ENCODE measurements at places on chromosomes 4 and X.

DNA sequence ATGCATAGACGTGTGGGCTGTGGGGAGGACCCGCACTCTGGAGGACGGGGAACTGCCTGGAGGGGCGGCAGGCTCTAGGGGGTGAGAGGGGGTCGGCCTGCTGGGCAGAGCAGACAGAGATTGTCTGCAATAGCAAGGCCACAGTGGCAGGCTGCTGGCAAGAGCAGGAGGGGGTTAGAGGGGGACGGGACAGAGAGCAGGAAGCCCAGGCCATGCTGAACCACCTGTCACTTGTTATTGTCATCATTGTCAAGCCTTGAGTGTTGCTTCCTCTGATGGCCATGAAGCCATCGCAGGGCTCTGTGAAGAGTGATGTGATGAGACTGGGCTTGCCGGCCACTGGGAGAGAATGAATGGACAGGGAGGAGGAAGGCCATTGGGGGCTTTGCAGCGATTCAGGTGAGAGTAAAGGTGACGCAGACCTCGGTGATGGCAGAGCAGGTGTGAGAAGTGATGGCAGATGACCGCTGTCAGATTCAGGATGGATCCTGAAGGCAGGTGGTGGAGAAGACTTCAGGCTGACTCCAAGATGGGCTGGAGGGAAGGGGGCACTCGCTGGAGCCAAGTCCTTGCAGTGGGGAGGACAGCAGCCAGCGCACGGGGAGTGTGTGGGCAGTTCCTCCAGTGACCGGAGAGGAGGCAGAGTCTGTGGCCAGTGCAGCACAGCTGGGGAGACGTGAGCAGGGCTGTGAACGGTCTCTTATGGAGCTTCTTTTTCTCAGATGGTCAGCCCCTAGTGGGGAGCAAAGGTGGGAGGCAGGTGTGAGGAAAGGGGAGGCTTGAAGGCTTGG, 43.6 kb downstream of the HTT-AS start:
- no peak for DNase-seq

- DNase-seq = no peak
These were observed 70.9 kb downstream of the INTS12 start for GRCh38 chr4:105637408-105638176.

- DNase-seq = no peak
These were observed 596.4 kb downstream of the MID1IP1 start for GRCh38 chrX:39397561-39398199.

DNA sequence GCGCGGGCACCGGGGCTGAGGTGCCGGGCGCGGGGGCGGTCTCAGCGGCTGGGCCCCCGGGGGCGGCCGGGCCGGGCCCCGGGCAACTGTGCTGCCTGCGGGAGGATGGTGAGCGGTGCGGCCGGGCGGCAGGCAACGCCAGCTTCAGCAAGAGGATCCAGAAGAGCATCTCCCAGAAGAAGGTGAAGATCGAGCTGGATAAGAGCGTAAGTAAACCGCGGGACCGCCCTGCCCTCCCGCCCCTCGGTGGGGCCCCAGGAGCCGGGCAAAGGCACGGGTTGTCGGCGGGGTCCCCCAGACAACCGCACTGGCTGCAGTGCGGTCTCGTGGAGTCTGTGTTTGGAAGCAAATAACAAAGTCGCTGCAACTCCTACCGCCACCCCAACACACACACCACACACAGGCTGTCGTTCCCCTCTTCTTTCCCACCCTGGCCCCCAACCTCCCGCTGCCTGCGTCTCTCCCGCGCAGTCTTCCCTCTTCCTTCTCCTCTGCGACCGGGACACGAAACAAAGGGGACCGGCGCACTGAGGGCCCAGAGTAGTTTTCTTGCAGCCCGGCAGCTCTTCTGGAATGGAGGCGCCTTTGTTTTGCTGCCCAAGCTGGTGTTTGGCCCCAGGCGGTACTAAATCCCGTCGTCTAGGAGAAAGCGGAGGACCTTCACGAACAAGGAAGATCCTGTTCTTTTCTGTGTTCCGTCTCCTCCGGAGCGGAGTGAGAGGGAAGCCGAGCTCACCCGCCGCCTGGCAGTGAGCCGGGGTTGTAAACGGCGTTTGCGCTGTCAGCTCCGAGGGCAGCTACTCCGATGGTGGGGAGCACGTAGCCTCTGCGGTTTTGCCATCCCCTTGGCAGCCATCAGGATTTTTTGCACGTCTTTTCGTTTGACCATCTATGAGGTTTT, 788 bp downstream of the SAP30 start:
- peak; percentile 66 for DNase-seq

DNA sequence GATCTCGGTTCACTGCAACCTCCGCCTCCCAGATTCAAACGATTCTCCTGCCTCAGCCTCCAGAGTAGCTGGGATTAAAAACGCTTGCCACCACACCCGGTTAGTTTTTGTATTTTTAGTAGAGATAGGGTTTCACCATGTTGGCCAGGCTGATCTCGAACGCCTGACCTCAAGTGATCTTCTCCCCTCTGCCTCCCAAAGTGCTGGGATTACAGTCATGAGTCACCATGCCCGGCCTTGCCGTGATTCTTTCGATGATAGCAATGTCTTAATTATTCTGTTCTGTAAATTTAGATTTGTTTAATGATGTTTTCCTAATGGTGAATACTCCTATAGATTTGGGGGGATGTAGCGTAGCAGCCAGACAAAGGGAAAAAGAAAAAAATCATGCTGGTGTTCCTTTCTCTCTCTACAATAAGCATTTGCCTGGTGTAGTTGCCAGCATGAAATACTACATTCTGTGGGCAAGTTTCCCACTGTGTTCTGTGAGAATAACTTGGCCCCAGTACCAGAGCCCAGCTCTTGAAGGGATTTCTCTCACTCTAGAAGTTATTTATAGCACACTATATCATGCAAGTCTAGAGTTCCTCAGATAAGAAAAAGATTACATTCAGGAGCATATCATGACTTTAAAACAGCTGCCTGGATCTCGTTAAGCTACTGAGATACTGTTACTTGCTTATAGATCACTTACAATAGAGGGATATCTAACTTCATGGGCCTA, 15.4 kb downstream of the NIPAL1 start:
- no peak for DNase-seq

DNA sequence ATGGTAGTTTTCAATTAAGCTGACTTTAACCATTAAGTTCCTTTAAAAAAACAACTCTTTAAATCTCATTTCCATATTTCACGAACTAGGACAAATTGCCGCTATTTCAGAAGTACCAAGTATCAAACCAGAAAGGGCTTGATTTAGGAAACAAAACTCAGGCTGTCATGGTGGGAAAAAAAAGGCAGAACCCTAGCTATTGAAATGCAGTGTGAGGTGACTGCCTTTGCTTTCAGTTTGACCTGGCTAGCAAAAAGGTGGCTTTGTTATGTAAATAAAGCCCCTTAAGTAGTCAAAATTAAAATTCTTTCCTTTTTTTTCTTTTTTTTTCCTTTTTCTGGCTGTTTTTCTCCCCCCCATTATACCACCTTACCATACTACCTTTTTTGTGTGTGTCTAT, 40.6 kb upstream of the CYP2U1 start:
- DNase-seq = no peak

GRCh38 chr4:961351-962230, 11.8 kb downstream of the DGKQ start:
- DNase-seq = no peak

DNA sequence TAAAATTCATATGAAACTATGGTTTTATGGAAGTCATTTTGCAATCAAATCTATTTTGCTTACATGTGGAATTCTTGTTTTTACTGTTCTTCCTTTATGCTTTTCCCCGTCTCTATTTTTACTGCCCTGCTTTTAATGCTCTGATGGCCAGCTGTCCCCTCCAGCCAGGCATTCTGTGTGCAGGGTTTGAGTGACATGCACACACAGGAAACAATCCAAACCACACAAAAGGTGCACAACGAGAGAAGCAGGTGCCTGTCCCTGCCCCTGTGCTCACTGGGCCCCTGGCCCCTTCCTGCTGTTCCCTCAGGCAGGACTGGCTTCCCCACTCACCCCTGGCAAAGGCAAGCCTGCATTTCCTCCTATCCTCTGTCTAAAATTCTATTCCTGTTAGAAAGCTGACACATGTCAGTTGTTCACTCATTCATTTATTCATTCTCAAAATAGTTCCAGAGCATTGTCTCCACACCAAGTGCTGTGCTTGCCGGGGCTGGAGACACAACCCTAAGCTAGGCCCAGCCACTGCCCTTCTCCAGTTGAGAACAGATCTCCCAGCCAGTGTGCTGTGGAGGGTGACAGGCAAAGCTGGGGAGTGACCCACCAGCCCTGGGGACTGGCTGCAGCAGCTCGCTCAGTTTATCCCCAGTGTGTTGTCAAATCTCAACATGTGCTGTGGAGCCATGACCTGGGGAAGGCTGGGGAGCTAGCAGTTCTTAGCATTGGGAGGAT, 346.3 kb downstream of the FBXW7 start:
- no peak for DNase-seq

GRCh38 chr4:77861495-77861894, 1.1 kb upstream of the MRPL1 start:
- DNase-seq = no peak

GRCh38 chrX:148416931-148417330, 83.5 kb upstream of the AFF2 start:
- DNase-seq = no peak

DNA sequence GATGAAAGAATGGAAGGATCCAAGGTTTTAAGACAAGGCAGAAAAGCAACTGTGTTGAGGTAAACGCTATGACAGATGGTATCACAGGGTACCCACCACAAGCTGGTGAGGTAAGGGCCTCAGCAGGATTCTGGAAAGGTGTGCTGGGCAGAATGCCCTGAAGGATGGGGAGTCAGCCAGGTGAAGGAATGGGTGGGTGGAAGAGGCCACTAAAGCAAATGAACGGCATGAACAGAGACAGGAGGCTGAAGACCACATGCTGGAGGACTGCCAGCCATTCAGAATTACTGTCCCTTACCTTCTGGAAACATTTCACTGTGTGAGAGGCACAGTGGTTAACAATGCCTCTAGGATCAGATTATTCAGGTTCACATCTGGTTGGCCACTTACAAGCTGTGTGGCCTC, 23.6 kb downstream of the GPRIN3 start:
- DNase-seq = no peak

DNA sequence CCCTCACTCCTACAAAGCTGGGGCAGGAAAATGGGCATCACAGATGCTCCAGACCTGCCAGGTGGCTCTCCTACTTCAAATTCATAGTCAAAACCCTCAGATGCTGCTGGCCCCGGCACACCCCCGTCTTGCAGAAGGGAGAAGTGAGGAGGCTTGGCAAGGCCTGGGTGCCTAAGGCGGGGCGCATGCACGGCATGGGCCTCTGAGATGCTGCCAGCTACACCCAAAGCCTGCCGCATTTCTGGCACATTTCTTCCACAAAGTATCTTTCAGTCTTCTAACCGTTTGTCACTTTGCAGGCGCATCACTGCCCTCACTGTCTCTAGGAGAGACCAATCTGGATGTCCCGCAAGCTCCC, 19.6 kb downstream of the WDR1 start:
- no peak for DNase-seq

DNA sequence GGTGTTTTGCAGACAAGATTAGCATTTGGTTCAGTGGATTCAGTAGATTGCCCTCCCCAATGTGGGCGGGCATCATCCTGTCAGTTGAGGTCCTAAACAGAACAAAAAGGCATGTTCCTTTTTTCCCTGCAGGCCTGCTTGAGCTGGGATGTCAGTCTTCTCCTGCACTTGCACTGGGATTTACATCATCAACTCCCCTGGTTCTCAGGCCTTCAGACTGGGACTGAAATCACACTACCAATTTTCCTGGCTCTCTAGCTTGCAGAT, 278.9 kb upstream of the FTHL17 start:
- DNase-seq = no peak

GRCh38 chr4:185207466-185207865, 1.9 kb upstream of the SNX25 start:
- DNase-seq = no peak

DNA sequence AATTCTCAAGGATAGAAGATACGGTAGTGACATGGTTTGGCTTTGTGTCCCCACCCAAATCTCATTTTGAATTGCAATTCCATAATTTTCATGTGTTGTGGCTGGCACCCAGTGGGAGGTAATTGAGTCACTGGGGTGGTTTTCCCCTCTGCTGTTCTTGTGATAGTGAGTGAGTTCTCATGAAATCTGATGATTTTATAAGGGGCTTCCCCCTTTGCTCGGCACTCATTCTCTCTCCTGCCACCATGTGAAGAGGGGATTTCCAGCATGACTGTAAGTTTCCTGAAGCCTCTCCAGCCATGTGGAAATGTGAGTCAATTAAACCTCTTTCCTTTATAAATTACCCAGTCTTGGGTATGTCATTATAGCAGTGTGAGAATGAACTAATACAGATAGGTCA, 8.5 kb upstream of the SPANXN4 start:
- DNase-seq = no peak

GRCh38 chr4:57442831-57443291, 332.7 kb upstream of the IGFBP7 start:
- no peak for DNase-seq

- DNase-seq = no peak
These were observed 394.9 kb upstream of the PABPC5 start for GRCh38 chrX:91039777-91040176.

GRCh38 chr4:20570981-20571715, 129.1 kb upstream of the PACRGL start:
- no peak for DNase-seq

DNA sequence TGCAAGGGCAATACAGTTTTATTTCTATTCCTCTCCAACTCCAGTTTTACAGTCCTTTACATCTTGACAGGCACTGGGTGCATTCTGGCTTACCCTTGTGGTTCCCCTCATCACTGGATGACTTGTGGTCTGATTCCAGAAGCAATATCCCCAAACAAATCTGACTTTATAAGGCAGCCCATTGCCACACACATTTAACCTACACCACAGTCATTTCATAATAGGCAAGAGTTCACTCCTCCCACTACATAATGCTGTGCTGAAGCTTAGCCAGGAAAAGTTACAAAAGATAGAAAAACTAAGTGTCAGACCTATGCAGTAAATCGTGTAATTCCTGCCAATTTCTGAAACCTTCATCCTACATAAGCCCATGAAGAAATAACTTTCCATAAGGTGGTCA, 82.9 kb upstream of the MID1IP1 start:
- DNase-seq = no peak

- DNase-seq = no peak
These were observed 53.5 kb downstream of the PLAC1 start for GRCh38 chrX:134604701-134605311.

DNA sequence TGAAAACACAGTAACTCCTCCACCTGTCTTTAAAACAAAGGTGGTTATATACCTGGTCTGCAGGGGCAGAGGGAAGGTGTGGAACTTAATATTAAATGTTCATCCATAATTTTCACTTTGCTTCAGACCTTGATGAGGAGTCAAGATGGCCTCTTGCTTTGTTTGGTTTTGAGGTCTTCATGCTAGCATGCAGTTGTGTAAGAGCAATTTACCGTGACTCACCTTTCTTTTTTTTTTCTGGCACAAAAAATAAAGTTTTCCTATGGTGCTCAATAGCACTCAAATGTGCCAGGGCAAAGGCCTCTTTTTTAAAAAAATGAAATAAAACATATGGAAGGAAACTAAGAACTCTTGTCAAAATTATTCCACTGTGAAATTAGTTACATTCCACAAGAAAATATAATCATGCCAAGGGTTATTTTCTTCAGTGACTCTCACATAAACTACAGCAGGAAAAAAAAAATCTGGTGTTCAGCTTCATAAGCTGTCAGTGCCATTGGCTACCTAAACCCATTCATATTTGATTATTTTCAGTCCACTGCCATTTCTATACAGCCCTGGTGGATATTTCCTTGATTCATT, 128.2 kb downstream of the SLC7A11 start:
- DNase-seq = no peak
